ENCODE measurements at places on chromosomes 4 and X.
A peak's percentile ranks its signal among the peaks of the same experiment; 100 is the strongest.

GRCh38 chrX:105803891-105804290 is 18.4 kb upstream of the NRK start:
- DNase-seq, result no peak

DNA sequence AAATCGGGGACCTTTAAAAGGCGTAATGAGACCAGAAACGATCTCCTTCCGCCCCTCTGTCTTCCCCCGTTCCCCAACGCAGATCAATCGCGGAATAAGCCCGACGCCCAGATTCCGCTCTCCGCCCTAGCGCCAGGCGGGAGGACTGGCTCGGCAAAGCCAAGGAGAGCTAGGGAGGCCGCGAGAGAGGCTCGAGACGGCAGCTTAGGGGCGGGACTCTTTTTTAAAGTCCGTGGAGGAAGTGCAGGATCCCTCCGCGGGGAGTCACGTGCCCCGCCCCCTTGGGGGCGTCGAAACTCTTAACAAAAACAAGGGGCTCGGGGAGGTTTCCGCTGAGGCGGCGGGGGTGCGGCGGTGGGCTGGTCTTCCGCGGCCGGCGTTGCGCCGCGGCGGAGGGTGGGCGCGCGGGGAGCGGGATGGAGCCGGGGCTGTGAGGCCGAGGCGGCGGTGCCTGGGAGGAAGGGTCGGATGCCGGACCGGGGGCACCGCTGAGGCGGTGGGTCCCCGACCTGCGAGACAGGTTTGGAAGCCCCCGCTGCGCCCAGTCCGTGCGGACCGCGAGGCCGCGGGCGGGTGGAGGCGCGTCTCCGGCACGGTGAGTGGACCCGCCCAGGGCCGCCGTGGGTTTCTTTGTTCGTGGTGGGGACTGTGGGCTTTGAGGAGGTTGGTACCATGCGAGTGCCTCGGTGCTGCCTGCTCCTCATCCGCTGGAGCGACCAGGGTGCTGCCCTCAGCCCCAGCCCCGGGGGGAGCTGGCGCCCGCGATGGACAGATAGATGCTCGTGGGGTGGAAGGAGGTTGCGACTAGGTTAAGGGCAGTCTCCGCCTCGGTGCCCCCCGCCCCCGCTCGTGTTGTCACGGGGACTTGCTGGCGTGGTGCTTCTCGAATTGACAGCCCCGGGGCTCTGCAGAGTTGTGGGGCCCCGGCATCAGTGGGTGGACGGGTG is at the start of gene CCNG2:
Gene CCNG2, plus strand, starts transcription at position 296 of the 947 bp plus-strand sequence. CDS start 1,326 bp downstream, outside the sequence.
- no peak for DNase-seq

DNA sequence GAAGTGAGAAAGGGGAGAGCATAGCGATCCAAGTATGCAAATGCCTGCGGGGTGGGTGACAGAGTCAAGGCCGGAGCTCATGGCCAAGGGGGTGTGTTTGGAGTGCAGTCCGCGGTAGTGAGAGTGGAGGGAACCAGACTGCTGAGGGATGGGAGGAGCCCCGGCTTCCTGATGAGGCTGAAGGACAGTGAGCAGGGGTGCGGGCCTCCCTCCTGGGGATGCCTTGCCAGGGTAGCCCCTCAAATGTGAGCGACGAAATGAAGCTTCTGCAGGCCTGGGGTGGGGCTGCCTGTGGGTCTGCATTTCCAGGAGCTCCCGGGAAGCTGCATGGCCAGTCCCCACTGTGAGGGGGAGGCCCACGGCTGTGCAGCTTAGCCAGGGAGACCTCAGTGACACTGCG is 45.0 kb downstream of the PSAPL1 start:
- DNase-seq, result peak; percentile 15

- no peak for DNase-seq
These were observed 38.5 kb downstream of the CHRNA9 start for GRCh38 chr4:40373636-40374035.

DNA sequence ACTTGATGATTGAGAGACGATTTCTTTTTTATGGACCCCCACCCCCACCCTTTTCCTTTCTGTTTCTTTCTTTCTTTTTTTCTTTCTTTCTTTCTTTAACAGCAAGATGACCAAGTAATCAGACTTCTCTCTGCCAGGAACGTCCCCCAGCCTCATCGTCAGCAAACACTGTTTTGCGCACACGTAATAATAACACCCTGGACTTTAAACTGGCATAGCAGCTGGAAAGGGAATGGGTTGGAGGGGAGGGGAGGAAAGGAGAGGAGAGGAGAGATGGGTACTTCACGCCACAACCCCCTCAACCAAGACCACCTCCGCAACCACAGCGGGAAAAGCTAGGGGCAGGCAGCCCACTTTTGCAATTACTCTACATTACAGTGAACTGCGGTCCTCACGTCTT is 1.1 kb downstream of the GABRA2 start:
- no peak for DNase-seq

DNA sequence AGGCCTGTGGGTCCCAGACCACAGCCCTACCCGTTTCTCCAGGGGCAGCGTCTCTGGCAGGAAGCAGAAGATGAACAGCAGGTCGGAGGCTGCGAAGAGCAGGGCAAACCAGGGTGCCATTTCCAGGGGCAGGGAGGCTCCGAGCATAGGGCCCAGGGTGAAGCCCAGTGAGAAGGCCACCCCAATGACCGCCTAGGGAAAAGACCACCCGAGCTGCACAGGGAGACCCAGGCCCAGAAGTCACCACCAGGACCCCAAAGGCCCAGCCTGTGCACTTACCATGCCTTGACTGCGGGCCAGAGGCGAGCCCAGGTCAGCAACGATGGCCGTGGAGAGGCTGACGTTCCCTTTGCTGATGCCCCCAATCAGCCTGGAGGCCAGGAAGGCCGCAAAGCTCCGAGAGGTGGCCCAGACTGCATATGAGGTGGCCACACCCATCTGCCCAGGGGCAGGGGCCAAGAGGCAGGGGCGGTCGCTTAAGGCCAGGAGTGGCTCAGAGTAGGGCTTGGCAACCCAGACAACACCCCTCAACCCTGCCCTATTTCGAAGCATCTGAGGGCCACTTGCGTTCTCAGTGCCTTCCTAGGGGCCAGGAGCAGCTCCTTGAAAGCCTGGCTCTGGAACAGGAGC is 30.8 kb downstream of the NOP14 start:
- no peak for DNase-seq

- no peak for DNase-seq
These were observed 54.0 kb upstream of the C4orf54 start for GRCh38 chr4:99711657-99712056.

GRCh38 chr4:4856071-4857000 is 3.1 kb upstream of the MSX1 start:
- no peak for DNase-seq

GRCh38 chr4:121741751-121742150 is 23.2 kb downstream of the SMIM43 start:
- DNase-seq, result no peak

- no peak for DNase-seq
These were observed 12.4 kb downstream of the PHKA2 start for GRCh38 chrX:18971506-18971905.

- DNase-seq, result no peak
These were observed 173.8 kb upstream of the SCML1 start for GRCh38 chrX:17563515-17563914.

DNA sequence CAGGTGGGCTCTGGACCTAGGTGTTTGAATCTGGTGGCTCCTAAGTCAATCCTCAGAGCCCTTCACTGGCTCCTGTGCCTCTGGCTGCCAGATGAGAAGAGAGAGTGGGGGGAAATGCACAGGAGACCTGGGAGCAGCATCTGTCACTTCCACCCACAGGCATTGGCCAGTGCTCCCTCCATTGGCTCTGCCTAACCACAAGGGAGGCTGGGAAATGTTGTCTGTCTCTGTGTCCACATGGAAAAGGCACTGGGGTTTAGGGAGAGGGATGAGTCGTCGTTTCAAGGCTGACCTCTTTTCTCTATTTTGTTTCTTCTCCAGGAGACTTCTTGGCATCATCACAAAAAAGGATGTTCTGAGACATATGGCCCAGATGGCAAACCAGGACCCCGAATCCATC is 76.4 kb downstream of the CLCN4 start:
- DNase-seq, result no peak
